ENCODE measurements at places on chromosomes 4 and X.
A peak's percentile ranks its signal among the peaks of the same experiment; 100 is the strongest.

GRCh38 chr4:111510535-111510934, 634.7 kb upstream of the FAM241A start:
- no peak for DNase-seq

DNA sequence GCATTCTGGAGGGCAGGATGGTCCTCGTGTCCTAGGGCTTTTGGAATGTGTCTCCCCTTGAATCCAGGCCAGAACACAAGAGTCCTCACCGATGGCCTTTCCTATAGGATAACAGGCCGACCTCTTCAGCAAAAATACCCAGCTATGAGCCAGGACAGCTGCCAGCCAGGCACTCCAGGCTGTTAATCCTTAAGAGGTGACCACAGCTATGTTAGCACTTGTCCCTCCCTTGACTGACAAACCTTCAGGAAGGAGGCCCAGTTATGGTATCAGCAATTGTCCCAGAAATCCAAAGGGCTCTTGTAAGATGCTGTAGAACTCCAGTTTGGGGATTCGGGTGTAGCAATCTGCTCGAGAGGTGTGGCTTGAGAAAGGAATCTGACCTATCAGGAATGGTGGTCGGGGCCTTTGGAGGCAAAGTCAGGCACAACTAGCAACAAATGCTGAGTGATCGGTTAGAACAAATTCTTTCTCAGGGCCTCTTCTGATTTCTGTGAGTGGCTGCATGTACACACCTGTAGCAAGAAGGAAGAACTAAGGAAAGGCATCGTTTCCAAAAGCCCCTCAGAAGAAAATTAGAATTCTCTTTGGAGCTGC, 54.6 kb downstream of the PTCHD1 start:
- DNase-seq, result no peak

- DNase-seq, result no peak
Measured at GRCh38 chrX:84044051-84044450, 143.9 kb downstream of the RPS6KA6 start.

DNA sequence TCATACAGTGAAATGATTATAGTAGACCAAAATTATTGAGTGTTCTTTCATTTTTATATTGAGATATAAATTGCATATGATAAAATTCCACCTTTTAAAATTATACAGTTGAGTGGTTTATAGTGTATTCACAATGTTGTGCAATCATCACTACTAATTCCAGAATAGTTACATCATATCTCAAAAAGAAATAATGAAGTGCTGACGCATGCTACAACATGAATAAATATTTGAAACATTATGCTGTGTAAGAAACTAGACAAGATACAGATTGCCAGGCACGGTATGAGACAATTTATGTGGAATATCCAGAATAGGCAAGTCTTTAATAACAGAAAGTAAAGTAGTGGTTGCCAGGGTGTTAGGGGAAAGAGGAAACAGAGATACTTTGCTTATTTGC, 871.7 kb downstream of the FAM133A start:
- peak; percentile 38 for DNase-seq

GRCh38 chrX:47143894-47144625, 442 bp downstream of the NDUFB11 start:
- DNase-seq, result no peak

GRCh38 chr4:113971706-113972360, 7.6 kb downstream of the ARSJ start:
- DNase-seq, result no peak

- DNase-seq, result no peak
Measured at GRCh38 chrX:45347877-45348276, 147.2 kb upstream of the DIPK2B start.

- DNase-seq, result peak; percentile 75
Measured at GRCh38 chr4:2101346-2102044, 42.4 kb downstream of the NAT8L start.

- no peak for DNase-seq
Measured at GRCh38 chr4:112076919-112077608, 68.2 kb upstream of the FAM241A start.

GRCh38 chr4:152630324-152630723, 49.5 kb downstream of the TMEM154 start:
- DNase-seq, result no peak

- peak; percentile 88 for DNase-seq
Measured at GRCh38 chr4:165325732-165326512, 1.5 kb upstream of the MSMO1 start.

- no peak for DNase-seq
Measured at GRCh38 chr4:110124711-110125110, 73.7 kb downstream of the ELOVL6 start.

DNA sequence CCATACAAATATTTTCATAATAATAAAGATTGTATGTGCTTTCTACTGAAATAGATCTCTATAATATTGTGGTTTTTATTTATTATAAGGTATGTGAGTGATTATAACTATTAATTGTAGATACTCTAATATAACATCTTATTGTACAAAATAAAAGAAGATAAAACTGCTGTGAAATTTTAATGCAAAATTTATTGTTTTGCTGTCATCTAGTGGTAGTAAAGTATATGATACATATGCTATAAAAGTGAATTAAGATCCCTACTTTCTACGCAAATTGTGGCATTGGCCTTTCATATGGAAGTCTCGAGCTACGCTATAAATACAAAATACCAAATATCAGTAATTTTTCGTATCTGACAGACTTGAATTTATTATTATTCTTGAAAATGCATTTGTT, 19.3 kb downstream of the YIPF7 start:
- DNase-seq, result no peak

DNA sequence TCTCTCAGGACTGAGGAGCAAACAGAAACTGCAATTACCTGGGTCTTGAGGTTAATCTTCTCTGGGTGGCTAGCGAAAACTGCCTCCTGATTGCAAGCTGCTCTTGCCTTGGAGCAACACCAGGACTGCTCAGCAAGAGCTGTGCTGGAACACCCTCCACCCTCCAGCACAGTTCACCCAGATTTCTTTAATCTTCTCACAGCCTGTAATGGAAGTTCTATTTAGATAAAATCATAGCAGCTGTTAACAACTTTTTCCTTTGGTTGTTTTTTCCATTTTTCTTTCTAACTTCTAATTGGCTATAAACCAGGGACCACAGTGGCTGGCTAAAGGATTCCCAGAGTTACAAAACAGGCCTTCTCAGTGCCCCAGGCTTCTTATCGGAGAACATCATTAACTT, 36.3 kb downstream of the OPHN1 start:
- no peak for DNase-seq

- DNase-seq, result no peak
Measured at GRCh38 chrX:142831961-142832530, 193.7 kb upstream of the SPANXN4 start.

DNA sequence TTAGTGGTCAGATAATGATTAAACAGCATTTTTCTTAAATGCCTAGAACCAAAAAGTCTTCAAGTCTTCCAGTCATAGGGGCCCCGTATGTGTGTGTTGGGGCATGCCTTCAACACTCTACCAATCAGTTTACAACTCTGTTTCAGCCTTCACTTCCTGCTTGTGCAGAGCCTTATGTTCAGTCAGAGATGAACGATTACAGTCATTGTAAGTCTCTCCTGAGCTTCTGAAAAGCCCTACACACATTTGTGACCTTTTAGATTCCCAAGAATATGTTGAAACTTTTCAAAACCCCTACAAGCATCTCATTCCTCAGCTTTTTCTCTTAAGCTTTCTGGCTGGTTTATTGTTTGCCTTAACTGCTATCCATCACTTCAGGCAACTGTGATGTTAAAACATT, 591.2 kb downstream of the ZNF674 start:
- DNase-seq, result no peak

GRCh38 chrX:153441981-153442380, 3.9 kb downstream of the TREX2 start:
- DNase-seq, result peak; percentile 55

DNA sequence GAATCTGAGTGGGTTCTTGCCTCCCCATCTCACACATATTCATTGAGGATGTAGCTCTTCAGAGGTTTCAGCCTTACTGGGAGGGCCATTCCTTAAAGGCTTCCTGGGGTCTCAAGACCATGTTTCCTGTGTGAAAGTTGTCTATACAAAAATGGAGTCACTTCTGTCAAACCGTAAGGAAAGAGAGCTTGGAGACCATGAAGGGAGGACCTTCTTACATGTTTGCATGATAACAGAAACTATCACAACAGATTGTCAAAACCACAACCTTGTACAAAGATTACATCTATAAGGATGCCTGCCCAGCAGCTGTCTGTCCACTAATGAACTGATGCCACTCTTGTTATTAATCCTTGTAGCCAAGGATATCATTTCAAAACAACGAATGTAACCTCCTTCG, 139.3 kb downstream of the PDE5A start:
- DNase-seq, result no peak

GRCh38 chrX:4094926-4095325, 381.5 kb upstream of the PRKX start:
- DNase-seq, result no peak

DNA sequence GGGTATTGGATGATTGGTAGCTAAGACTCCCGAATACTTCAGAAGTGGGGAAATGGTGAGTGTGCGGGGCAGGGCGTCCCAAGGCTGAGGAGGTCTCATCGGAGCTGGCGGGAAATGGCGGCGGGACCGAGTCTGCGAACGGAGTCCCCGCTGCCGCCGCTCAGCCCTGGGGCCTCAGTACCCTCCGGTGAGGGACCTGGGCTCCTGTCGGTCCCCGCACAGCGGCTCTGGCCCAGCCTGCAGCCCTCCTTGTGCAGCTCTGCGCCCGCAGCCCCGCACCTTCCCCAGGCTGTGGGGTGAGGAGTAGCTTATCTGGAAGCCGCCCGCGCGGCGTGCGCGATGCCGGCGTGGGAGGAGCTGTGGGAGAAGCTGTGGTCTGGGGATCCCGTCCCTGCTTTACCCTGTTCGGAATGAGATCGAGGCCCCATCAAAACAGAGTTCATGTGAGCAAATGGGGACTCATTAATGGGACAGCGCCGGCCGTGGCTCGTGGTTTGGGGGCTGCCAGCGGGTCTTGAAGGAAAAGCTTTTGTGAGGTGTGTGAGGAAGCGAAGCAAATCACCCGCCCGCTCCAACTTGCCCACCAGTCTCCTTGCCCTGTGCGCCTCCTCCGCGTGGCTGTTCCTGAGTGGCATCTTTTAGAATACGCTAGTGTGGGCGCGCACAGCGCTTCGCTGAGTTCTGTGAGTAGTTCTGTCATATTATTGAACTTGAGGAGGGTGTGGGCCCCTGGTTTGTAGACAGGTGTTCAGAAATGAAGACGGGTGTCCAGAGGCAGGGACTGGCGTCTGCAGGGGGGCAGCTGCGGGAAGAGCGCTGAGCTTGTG, 531 bp downstream of the ZNF141 start:
- peak; percentile 23 for DNase-seq

- peak; percentile 68 for DNase-seq
Measured at GRCh38 chr4:185640811-185641675, 105.7 kb upstream of the PDLIM3 start.

DNA sequence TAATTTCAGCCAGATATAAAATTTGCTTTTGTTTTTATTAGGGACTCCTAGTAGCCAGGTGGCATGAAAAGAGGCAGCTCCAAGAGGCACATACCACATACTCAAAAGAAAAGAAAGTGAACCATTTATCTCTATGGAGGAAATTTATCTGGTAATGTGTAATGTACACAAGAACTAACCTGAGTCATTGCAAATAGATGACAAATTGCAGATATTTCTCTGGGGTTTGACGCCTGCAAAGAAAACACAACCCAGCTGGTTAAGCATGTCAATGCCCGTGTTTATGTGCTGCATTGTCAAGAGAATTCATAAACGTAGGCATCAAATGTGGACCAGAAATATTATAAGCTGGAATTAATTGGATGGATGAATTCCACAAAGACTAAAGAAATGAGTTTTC, 46.9 kb upstream of the PHKA2 start:
- DNase-seq, result no peak

DNA sequence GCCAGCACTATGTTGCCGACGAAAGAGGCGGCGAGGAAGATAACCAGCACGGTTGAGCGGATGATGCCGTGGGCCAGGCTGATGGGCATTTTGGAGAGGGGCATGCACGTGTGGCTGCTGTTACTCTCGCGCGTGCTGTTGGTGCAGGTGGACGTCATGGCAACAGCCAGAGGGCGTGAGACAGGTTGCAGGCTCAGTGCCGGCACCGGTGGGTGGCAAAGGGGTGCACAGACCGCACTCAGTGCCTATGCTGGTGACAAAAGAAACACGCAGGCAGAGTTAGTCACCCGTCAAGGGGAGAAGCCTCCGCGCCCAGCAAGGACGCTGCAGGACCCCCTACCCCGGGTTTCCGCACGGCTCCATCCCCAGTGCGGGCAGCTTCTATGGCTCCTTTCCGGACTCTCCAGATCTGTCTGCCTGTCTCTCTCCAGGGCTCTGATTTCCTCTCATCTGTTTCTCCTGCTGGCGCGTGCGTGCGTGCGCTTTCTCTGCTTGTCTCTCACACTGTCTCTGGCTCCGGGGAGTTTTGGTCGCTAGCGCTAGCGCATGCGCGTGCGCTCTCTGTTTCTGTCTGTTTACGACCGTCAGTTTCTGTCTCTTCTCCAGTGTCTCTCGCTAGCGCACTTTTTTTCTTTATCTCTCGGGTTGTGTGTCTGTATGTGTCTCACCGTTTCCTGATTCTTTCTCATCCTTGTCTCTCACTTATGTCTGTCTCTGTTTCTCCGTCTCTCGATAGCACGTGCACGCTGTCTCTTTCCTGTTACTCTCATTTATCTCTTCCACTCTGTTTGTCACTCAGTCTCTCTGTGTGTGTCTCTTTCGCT, 2.1 kb downstream of the GPR101 start:
- peak; percentile 21 for DNase-seq

GRCh38 chrX:111352424-111352823, 59.6 kb downstream of the DCX start:
- DNase-seq, result peak; percentile 87

Measured in MCF 10A (cell line).